ENCODE measurements at places on chromosomes 7 and 10.

DNA sequence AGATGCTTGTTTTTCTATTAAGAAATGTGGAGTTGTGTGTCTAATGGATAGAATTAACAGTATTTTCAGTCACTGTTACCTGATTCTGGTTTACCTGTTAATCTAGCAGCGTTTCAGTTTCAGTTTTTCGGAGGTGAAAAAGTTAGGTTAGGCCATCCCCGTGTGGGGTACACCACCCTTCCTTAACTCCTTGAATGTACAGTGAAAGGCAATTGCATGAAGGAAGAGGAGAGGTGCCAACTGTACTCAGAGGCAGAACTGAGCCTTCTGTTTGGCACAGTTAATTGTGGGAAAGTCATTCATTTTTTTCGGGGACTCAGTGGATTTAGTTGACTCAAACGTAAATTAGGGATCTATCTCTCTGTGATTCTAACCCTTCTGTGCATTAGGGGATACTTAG is 35.5 kb downstream of the RPA3 start:
- ATAC-seq, result no peak

- no peak for ATAC-seq
Observed at GRCh38 chr7:44062180-44062902, 3.0 kb downstream of the PGAM2 start.

DNA sequence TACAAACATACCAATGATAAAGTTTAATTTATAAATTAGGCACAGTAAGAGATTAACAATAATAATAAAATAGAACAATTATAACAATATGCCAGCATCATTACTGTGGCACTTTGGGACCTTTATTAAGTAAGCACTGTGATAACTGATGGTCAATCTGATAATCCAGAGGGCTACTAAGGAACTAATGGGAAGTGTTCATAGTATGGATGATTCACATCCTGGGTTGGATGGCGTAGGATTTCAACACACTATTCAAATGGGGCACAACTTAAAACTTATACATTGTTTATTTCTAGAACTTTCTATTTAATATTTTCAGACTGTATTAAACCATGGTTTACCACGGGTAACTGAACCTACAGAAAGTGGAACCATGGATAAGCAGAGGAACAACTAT is 90.8 kb downstream of the KIF20B start:
- no peak for ATAC-seq

GRCh38 chr10:78004215-78005026 is 24.9 kb downstream of the POLR3A start:
- no peak for ATAC-seq

- ATAC-seq, result no peak
Observed at GRCh38 chr10:86451604-86451960, 70.0 kb downstream of the WAPL start.

GRCh38 chr7:138892006-138892630 is 89.1 kb downstream of the KIAA1549 start:
- ATAC-seq, result no peak

GRCh38 chr10:89258881-89259280 is 7.3 kb upstream of the LIPA start:
- ATAC-seq, result no peak

GRCh38 chr10:28492116-28492920 is 40.6 kb upstream of the WAC start:
- no peak for ATAC-seq

DNA sequence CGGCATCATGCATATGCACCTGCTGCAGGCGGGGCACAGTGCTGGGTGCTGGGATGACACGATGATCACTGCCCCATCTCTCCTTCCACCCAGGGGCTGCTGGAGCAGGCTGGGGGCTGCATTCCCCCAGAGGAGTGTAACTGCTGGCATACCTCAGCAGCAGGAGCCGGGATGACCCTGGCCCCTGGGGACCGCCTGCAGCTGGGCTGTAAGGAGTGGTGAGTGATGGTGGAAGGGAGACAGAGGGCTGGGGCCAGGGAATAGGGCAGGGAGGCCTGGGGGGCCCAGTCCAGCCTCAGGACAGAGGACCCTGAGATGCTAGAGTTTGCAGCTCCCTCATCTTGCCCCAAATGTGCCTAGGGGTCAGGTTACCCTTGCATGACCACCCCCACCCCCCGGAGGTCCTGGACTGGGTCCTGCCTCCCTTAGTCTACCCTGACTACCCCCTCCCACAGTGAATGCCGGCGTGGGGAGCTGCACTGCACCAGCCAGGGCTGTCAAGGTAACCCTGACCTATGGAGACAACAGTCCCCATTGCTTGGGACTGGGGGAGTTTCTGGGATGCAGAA is 14.5 kb upstream of the ZNF862 start:
- no peak for ATAC-seq

DNA sequence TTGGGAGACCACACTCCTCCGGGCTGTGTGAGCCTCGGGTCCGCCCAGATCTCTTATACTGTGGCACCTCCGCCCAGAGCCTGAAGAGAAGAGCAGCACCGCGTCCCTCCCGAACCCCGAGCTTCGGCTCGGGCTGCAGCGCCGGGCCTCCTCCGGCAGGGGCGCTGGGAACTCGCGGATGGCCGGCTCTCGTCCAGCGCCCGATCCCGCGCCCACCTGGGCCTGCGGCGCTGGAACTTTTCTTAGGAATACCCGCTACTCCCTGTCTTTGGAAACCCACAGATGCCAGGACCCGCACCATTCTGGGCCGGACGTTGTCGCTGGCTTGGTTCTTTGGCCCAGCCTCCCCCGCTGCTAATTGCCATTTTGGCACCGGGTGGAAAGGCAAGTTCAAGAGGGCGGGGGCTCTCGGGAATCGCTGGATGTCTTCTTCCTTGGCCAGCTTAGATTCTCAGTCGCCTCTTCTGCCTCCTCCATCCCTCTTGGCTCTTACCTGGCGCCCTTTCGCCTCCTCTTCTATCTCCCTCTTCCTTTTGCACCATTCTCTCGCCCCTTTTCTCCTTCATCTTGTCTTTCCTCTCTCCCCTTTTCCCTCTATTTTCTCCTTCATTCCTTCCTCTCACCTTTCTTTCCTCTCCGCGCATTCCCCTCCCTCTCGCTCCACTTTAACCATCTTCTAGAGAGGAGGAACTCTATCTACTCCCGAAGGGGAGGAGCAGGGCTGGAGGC is 2.1 kb upstream of the SORCS3 start:
- ATAC-seq, result no peak

DNA sequence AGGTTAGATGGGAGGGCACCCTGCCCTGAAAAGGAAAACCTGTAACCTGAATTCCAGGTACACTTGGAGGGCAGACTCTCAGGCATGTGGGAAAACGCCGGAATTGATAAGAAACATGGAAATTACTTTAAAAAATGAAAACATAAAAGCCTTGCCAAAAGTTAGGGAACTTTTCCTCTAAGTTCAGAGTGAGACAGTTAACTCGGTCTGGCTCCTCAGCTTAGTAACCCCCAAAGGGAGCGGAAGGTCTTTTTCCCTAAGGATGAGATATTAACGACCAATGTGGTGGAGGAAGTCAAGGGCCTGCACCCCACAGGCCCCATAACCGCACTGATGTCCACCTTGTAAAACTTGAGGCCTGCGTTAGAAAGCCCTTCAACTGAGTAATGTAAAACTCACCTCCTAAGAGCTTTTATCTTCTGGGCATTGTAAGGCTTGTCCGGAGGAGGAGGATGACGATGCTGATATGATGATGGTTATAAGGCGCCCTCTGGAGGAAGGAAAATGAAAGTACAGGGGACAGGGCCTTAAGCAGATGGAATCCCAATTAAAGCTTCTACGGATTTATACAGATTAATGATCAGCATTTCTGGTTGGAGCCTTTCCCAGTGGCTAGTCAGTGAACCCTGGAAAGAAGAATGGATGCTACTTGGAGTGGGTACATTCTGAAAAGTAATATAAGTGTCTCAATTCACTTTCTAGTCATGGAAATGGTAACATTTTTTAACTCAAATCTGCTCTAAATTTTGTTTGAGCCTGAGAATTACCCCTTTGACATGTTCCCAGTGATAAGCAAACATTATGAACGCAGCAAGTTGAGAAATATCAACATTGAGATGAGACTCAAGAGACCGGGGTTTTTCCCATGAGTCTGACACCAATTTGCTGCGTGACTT is 694 bp downstream of the COL1A2 start:
- ATAC-seq, result peak; percentile 75

- peak; percentile 29 for ATAC-seq
Observed at GRCh38 chr10:121823993-121824463, 103.8 kb downstream of the ATE1 start.

DNA sequence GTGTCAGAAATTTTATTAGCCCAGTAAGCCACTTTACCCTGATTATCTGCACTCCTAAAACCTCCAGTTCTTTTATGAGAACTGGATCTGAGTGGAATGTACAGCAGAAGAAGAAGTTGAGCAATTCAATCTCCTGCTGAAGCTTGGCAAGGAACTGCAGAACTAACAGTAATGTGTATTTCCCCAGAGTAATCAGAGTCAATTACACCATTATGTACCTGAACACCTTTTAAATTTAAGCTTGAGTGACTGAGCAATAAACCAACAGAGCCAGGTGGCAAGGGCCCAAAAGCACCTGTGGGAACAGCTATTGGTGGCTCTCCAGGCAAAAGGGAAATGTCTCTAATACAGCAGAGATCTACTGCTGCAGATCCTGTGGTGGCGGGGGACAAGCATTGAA is 40.1 kb upstream of the AKR1C2 start:
- no peak for ATAC-seq

DNA sequence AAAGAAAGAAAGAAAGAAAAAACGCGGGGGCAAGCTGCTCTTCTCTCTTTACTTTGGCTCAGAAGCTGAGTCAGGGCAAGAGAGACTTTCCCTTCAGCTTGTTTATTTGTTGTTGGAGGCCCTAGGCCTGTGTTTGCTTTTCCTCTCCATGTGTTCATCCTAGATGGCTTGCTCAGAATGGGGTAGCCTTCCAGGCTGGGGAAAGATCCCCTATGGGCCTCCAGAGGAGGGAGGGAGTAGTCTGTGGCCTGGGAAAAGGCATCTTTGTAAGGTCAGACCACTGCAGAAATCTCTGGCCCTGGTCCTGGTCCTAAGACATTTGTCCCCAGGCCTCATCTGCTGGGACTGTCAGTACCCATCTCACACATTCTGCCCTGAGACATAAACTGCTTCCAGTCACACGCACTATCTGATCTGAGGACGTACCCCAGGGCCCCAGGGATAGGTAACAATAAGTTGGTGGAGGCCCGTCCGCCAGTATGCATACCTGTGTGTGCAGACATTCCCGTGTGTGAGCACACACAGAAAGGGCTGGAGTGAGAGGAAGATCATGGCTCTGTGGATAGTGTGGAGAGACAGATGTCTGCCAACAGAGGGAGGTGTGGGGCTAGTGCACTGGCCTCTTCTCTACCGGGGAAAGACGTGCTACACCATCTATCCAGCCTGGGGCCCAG is 4.9 kb upstream of the SCD start:
- peak; percentile 35 for ATAC-seq

DNA sequence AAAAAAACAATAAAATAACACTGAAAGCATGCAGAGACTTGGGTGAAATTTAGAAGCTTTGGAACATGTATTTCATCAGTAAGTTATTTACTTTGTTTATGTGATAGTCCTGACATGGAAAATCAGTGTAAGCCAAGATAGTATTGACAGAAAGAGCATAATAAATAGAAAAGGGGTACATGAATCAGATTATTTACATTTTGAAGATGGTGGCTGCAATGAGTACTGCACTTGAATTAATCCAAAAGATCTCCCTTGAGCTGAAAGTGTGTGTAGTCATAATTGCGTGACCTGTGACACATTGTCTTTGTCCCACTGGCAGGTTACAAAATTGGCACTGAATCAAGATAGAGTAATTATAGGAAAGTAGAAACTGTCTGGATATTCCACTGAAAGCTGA is 562.9 kb downstream of the GFRA1 start:
- no peak for ATAC-seq

- no peak for ATAC-seq
Observed at GRCh38 chr10:123538401-123539320, 127.5 kb upstream of the GPR26 start.

DNA sequence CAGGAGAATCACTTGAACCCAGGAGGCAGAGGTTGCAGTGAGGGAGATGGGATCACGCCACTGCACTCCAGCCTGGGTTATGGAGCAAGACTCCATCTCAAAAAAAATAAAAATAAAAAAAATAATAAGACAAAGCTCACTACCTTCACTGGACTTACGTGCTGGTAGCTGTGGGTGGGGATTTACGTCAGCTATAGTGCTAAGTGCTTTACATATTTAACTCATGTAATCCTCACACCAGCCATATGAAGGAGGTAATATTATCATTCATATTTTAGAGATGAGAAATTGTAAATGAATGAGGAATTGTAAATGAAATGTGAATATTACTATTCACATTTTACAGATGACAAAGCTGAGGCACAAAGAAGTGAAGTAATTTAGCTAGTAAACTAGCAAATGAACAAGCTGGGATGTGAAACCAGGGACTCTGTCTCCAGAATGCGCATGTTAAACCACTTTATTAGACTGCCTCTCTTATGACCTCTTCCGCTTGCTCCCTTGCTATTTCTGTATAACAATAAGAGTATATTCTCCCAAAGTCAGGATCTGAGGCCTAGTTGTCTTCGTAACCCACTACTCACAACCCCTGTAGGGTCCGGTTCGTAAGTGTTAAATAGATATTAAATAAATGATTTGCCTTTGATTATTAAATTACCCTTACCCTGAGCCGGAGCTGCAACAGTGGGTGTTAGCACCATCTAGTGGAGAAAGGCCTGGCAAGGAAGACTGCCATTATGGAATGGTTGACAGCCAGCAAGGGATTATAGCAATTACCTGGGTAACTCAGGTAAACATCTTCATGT is 70.2 kb downstream of the HTR7 start:
- ATAC-seq, result peak; percentile 42

DNA sequence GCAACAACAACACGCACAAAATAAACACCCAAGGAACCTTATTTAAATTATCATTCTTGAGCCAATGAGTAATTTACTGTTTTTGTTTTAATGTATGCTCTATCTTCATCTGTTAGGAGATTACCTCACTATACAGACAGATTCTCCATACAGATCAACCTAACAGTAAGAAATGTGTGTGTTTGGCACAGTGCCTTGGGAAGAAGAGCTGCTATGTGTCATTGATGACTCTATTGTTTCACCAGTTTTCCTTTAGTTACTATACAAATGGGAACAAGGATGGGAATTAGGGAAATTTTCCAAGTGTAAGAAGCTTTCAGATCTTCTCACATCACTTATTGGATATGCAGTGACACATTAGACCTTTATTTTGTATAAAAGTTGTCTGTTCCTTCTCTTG is 640.3 kb downstream of the NRG3 start:
- no peak for ATAC-seq

DNA sequence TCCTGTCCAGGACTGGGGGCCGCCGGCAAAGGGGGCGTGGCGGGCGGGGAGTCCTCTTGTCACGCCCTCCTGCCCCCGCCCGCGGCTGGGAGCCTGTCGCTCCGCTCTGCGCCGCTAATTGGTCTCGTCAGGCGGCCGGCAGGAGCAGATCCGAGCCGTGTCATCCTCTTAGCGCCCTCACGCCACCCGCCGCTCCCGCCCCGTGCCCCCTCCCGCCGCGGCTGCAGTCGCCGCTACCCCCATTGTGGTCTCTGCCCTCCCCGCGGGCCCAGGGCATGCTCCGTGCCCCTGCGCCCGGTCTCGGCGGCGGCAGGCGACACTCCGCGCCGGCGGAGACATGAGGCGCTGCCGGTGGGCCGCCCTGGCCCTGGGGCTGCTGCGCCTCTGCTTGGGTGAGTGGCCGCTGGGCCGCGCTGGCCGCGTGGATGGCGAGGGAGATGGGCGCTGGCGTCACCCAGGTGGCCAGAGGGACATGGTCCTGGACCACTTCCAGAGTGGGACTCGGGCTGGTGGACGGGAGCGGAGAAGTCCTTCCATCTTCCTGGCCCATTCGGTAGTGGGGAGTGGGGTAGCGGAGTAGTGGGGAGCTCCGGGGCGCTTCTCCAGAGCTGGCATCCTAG is at the start of gene CDHR1:
Gene CDHR1 (plus strand): TSS at position 114 of the 620 bp plus-strand sequence. CDS start 224 bp downstream, at position 338.
- ATAC-seq, result peak; percentile 72
